Panc1 (cell line): ENCODE measurements at places on chromosomes 12 and 14. TPM values are rescaled to one million over a fixed set of nuclear protein-coding genes. Genes with fewer than 3 reads are reported as not detected.

The RAD9B gene
- total RNA-seq = 0.98 TPM

The PPHLN1 gene
- total RNA-seq = 56.5 TPM

The KRT78 gene
- total RNA-seq = not detected

The CCDC177 gene
- not detected for total RNA-seq

The MYO1H gene
- total RNA-seq = not detected
